Type B pancreatic cell (in vitro differentiated cells): ENCODE measurements at places on chromosomes 4 and X. TPM values are rescaled to one million over a fixed set of nuclear protein-coding genes. Genes with fewer than 3 reads are reported as not detected.

- H3K4me1 ChIP-seq = no peaks in the 10 kb centered on the region
- DNase-seq = no peak
- H3K4me3 ChIP-seq = no peak overlapping the region
- H3K27ac ChIP-seq = no peak overlapping the region
- no peaks in the 10 kb centered on the region for H3K27me3 ChIP-seq
These were observed 36.9 kb downstream of the COQ2 start for GRCh38 chr4:83247415-83248357.

- H3K4me3 ChIP-seq = no peak overlapping the region
- peaks cover 5% of the 10 kb centered on the region for H3K36me3 ChIP-seq
- peaks cover 11% of the 10 kb centered on the region for H3K4me1 ChIP-seq
- no peak overlapping the region for H3K27ac ChIP-seq
These were observed 1.9 kb upstream of the EIF1AX start for GRCh38 chrX:20143561-20143960.

WDR1 gene
- 227 and 313 TPM in 2 replicates for total RNA-seq

NXF2 gene
- total RNA-seq = not detected in 2 replicates

SPATA18 gene
- total RNA-seq = 17.0 and 40.4 TPM in 2 replicates

USP11 gene
- 84.2 and 189 TPM in 2 replicates for total RNA-seq

BEND2 gene
- not detected in 2 replicates for total RNA-seq

DNA sequence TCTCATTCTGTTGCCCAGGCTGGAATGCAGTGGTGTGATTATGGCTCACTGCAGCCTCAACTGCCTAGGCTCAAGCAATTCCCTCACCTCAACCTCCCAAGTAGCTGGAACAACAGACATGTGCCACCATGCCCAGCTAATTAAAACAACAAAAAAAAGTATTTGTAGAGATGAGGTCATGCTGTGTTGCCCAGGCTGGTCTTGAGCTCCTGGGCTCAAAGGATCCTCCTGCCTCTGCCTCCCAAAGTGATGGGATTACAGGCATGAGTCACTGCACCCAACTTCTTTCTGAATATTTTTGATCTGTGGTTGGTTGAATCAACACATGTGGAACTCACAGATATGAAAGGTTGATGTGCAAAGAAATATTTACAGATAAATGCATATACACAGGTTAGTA is 18.5 kb upstream of the SEPTIN11 start:
- no peaks in the 10 kb centered on the region for H3K27me3 ChIP-seq
- no peak for DNase-seq
- no peak overlapping the region for H3K27ac ChIP-seq

AMMECR1 gene
- total RNA-seq = 19.1 and 19.3 TPM in 2 replicates

DNA sequence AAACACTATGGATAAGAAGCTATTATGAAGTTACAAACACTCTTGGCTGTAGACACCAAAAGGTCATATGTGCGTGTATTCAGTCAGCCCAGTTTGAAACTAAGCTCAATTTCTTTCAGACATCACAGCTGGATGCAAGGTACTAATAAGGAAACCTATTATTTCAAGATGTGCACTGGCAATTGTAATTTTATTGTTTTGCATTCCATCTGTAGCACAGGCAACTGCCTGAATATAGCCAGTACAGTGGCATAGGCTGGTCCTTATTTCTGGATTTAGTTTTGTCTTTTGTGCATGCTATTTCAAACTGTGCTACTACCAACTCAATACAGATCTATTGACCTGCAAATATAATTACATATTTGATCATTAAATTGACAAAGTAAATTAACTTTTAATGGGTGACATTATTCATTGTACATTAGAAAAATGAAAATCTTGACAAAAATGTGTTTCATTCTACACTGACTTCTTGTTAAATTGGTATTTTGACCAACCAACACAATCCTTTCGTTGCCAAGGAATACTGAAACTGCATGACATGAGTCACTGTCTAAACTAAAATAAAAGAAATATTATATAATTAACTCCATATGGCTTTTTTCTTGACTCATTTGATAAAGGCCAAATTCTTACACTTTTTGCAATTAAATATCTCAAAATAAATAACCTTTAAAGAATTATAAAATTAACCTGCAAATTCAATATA is 594.3 kb upstream of the ADGRL3 start:
- H3K4me3 ChIP-seq = no peak overlapping the region
- no peaks in the 10 kb centered on the region for H3K4me1 ChIP-seq
- H3K27me3 ChIP-seq = no peaks in the 10 kb centered on the region

BBS12 gene
- 3.8 and 4.5 TPM in 2 replicates for total RNA-seq

- H3K4me1 ChIP-seq = peaks cover 13% of the 10 kb centered on the region
- no peaks in the 10 kb centered on the region for H3K36me3 ChIP-seq
- no peak for DNase-seq
- no peak overlapping the region for H3K27ac ChIP-seq
- H3K4me3 ChIP-seq = no peak overlapping the region
These were observed 375.2 kb downstream of the GALNTL6 start for GRCh38 chr4:172188248-172188988.

IGFBP7 gene
- 63.0 and 108 TPM in 2 replicates for total RNA-seq

- no peak overlapping the region for H3K27ac ChIP-seq
- no peak for DNase-seq
- no peak overlapping the region for H3K4me3 ChIP-seq
- no peaks in the 10 kb centered on the region for H3K4me1 ChIP-seq
- no peaks in the 10 kb centered on the region for H3K36me3 ChIP-seq
These were observed 280.7 kb upstream of the KLHL4 start for GRCh38 chrX:87236830-87237440.

- DNase-seq = peak; percentile 97
- H3K27me3 ChIP-seq = no peaks in the 10 kb centered on the region
- peaks cover 5% of the 10 kb centered on the region for H3K36me3 ChIP-seq
- peak within 1 kb of the TSS; percentile 99 for H3K4me3 ChIP-seq
These were observed at the start of gene PLK4 for GRCh38 chr4:127880763-127881562. Gene PLK4, plus strand, starts transcription at chr4:127880893. Its CDS starts 242 bp downstream, at chr4:127881135.

DNA sequence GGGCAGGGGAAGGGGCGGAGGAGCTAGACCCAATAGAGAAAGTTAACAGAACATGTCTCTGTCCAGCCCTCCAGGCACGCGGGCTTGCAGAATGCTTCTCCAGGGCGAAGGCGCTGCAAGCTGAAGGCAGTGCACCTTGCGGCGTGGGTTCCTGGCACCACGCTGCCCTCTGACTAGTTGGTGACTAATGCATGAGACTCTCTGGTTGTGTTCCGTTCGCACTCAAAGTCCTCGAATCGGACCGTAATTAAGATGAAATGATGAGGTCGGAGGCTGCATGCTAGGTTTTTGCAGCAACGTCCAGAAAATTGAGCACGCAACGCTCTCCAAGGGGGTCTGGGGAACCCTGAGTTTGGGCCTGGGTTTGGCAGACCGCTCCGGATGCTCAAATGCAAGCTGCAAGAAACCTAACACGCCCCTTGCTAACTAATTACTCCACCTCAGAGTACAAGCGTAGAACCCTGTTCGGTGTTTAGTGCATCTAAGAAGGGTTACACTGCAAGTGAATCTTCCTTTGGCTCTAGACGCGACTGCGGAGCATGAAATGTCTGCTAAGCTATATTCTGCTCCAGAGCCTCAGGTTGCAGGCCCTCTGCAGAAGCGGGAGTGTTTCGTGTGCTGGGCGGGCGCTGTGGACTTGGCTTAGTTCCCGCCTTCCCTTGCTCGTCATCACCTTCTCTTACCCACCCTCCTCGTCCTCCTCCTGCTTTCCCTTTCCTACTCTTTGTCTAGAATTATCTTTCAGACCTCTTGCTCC is 57.1 kb upstream of the NKAP start:
- no peaks in the 10 kb centered on the region for H3K36me3 ChIP-seq
- H3K4me1 ChIP-seq = no peaks in the 10 kb centered on the region
- peaks cover 87% of the 10 kb centered on the region for H3K27me3 ChIP-seq
- no peak overlapping the region for H3K27ac ChIP-seq

- no peak overlapping the region for H3K27ac ChIP-seq
- no peaks in the 10 kb centered on the region for H3K27me3 ChIP-seq
- peaks cover 13% of the 10 kb centered on the region for H3K36me3 ChIP-seq
- peaks cover 40% of the 10 kb centered on the region for H3K4me1 ChIP-seq
- H3K4me3 ChIP-seq = no peak overlapping the region
These were observed 62.9 kb downstream of the ELOVL6 start for GRCh38 chr4:110135523-110135922.

- no peaks in the 10 kb centered on the region for H3K36me3 ChIP-seq
- H3K27ac ChIP-seq = peak overlapping the region; percentile 63
- H3K4me1 ChIP-seq = no peaks in the 10 kb centered on the region
- peak; percentile 71 for DNase-seq
These were observed 20.9 kb upstream of the MTM1 start for GRCh38 chrX:150547375-150548115.

IL1RAPL2 gene
- 4.5 and 7.4 TPM in 2 replicates for total RNA-seq

- no peaks in the 10 kb centered on the region for H3K36me3 ChIP-seq
- no peak overlapping the region for H3K27ac ChIP-seq
- H3K4me3 ChIP-seq = no peak overlapping the region
- H3K27me3 ChIP-seq = no peaks in the 10 kb centered on the region
- DNase-seq = no peak
- peaks cover 3% of the 10 kb centered on the region for H3K4me1 ChIP-seq
These were observed 630.8 kb upstream of the INTU start for GRCh38 chr4:127001933-127002332.

DNA sequence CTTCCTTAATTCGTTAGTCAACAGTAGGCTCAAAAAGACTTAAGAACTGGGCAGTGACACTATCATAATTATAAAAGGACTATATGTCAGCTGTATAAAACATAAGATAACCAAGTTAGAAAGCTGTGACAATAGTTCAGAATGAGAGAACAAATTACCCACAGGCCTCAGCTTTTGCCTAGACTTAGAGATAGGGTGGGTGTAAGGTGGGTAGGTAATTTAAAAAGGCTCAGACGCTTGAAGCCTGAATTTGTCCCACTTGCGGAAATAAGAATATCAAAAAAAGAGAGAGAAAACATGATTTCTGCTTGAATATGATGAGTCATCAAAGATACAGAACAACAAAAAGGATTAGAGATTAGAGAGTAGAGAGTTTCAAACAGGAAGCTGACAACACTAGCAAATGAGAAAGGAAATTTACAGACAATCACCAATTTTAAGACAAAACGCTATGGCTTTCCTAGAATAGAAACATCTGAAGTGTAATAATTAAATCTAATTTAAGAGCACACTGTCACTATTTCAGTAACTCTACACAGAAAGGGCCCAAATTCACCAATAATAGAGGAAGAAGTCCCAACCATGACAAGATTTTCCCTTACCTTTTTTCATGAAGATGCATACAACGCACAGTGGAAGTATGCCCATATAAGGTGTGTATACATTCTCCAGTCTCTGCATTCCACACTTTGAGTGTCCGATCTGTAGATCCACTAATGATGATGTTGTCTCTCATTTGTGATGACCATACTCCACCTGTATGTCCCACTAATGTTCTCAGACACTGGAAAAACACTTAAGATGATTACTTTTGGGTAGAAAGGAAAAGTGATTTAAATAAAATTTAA is 208.1 kb downstream of the FBXW7 start:
- no peaks in the 10 kb centered on the region for H3K27me3 ChIP-seq
- peaks cover 8% of the 10 kb centered on the region for H3K4me1 ChIP-seq
- H3K27ac ChIP-seq = peak overlapping the region; percentile 43
- H3K36me3 ChIP-seq = peaks cover 44% of the 10 kb centered on the region
- DNase-seq = no peak

GRCh38 chrX:53319614-53320542 is 38.5 kb upstream of the IQSEC2 start:
- H3K27me3 ChIP-seq = peaks cover 56% of the 10 kb centered on the region
- peaks cover 7% of the 10 kb centered on the region for H3K4me1 ChIP-seq
- H3K27ac ChIP-seq = no peak overlapping the region
- no peak for DNase-seq
- H3K4me3 ChIP-seq = peak overlapping the region; percentile 91
- H3K36me3 ChIP-seq = no peaks in the 10 kb centered on the region

DNA sequence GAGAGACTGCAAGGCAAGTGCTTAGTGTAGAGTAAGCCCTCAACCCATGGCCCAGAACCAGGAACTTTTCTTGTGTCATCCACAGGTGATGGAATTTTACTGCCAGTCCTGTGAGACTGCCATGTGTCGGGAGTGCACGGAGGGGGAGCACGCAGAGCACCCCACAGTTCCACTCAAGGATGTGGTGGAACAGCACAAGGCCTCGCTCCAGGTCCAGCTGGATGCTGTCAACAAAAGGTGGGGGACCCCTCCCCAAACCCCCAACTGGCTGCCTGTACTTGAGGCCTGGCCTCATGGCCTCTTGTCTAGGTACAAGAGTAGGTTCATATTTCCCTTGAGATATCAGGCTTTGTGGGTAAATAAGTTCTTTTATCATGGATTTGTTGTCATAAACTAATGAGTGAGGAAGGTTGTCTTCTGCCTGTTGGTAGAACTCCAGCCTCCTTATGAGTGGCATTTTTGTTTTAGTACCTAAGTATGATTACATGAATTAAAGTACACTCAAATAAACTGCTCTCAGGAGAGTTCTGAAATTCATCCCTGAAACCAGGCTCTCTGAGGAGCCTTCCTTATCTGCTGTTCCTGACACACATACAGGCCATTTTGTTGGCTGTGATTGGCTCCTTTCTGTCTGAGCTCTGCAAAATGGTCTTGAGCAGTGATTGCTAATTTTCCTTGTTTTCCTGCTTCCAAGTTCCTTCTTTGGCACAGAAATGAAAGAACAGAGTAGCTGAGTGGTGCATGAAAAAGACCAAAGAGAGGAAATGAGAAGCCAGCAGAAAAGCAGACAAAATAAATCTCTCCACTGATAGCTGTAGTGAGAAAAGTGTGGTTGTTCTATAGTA is 51.4 kb upstream of the MND1 start:
- H3K27ac ChIP-seq = peak overlapping the region; percentile 81
- H3K36me3 ChIP-seq = peaks cover 48% of the 10 kb centered on the region
- H3K4me1 ChIP-seq = peaks cover 15% of the 10 kb centered on the region
- H3K4me3 ChIP-seq = peak overlapping the region; percentile 23
- H3K27me3 ChIP-seq = no peaks in the 10 kb centered on the region
- DNase-seq = no peak

DNA sequence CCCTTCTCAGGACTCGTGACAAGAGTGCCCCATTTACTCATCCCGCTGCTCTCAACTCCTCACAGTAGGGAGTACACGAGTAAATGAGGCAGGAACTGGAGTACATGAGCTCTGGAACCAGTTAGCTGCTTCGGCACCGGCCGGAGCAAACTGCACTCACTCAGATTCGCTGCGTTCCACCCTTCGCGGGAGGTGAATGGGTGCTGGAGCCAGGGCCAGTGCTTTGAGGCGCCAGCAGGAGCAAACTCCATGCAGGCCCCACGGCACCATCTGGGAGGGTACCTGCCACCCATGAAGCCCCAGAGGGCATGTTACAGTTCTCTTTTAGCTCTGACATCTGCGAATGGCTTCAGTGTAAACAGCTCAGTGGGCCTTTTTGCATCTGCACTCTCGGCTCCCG is 315.5 kb upstream of the GK2 start:
- H3K36me3 ChIP-seq = no peaks in the 10 kb centered on the region
- H3K27ac ChIP-seq = no peak overlapping the region
- no peaks in the 10 kb centered on the region for H3K27me3 ChIP-seq
- DNase-seq = no peak

- peak; percentile 66 for DNase-seq
These were observed 29.2 kb upstream of the MXD4 start for GRCh38 chr4:2290974-2291704.
